ENCODE measurements at places on chromosomes 2 and 18.

- no peak for DNase-seq
Measured at GRCh38 chr2:144595686-144596072, 75.8 kb upstream of the ZEB2 start.

GRCh38 chr18:61860302-61860701 is 32.5 kb downstream of the RNF152 start:
- DNase-seq: no peak

DNA sequence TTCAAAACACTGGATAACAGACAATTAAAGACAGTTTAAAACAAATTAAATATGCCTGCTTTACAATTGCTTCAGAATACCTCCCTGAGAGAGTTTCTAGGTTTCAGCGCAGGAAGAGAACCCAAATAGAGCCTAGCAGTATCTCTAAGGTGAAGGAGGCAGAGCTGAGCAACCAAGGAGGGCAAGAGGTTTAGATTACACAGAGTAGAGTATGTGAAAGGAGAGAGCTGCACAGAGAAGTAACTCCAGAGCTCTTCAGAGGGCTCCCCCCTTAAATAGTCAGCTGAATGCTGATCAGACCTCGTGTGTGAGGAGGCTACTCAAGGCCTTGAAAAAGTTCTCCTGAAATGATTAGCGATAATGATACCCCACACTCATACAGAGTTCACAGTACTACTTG is 386.5 kb upstream of the TCF4 start:
- no peak for DNase-seq

GRCh38 chr2:123808243-123808642 is 216.8 kb upstream of the CNTNAP5 start:
- DNase-seq: no peak

DNA sequence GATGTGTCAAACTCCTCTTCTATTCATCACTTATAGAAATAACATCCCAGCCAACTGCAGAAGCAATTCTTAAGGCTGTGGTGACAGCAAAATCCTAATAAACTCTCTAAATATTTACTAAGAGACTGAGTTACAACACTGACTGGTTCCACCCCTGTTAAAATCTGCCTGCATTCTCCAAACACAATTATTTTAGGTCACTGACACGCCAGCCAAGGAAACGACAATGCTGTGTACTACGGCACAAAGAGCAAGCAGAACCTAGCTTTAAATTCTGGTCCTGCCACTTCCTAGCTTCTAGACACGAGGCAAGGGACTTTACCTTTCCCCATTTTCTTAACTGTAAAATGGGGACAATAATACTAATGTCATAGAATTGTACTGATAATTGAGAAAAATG is 4.1 kb downstream of the CYRIA start:
- no peak for DNase-seq

- no peak for DNase-seq
Measured at GRCh38 chr2:110812726-110813645, 80.6 kb downstream of the ACOXL start.

DNA sequence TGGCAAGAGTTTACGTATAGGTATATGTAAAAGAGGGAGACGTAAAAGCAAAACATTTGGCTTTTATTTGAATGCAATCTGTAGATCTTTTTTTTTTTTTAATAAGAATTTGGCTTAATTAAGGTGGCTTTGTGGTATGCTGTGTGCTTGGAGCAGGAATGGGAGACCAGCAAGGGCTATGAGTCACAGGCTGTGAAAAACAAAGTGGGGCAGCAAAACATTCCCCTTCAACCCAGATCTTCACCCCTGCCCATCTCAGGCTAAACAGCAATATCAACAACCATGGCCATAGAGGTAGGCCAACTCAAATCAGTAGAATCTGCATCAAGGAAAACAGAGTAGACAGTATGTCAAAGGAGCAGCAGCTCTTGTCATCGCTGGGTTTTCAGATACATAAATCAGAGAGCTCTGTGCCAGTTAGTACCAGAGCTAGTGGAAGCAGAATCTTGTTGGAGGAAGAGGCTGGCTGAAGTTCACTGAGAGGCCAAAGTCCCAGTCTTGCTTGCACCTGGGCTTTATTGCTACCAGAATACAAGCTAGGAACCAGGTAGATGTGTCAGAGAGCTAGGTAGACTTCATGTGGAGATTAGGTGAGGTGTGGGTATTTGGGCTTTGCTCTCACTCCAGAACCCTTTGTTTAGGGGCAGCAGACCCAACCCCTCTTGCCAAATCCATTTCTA is 191.5 kb upstream of the FANCL start:
- no peak for DNase-seq

DNA sequence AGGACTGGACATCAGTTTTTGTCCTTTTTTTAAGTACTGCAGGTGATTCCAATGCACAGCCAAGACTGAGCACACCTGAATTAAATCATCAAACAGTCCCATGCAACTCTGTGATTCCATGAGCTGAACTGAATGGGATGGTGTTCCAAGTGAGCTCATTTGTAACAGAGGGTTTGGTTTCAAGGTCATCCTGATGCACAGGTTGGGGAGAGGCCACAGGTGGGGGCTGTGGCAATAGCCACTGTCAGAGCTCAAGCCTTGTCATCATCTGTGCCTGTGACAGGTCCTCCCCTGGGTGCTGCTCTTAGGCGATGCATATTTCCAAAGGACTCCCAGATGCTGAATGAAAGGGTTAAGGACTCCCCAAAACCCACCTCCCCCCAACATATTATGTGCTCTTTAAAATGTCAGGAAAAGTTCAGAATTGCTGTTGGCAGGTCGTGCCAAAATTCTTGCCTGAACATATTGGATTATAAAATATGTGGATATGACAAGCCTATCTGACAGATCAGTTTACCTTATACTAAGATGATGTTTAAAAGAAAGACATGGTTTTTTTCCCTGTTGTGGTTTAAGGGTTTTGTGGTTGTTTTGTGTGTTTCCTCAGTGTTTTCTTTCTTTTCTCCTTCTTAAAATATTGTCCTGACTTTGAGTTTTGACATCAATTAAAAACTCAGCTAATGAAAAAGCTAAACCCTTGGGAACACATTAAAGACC is 263.5 kb upstream of the SIX2 start:
- DNase-seq: no peak

DNA sequence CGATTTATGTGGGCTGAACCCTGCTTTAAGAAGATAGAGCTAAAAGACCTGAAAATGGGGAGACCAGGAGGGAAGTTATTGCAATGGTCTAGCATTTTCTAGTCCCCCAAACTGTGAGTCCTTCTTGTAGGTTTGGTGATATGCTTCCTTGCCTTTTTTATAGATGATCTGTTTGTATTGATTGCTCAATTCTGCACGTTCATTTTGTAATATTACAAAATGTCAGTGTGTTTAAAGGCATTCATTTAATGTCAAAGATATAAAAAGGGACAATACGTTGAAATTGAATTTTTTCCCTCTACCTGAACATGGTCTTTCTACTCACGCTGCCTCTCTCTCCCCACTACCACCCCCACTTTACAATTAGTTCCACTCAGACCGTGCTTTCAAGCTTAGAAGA is 5.6 kb upstream of the FIGN start:
- DNase-seq: no peak

- DNase-seq: peak; percentile 66
Measured at GRCh38 chr18:36015629-36016028, 43.1 kb downstream of the RMP24 start.

GRCh38 chr2:8872821-8873432 is 35.5 kb upstream of the KIDINS220 start:
- peak; percentile 17 for DNase-seq

DNA sequence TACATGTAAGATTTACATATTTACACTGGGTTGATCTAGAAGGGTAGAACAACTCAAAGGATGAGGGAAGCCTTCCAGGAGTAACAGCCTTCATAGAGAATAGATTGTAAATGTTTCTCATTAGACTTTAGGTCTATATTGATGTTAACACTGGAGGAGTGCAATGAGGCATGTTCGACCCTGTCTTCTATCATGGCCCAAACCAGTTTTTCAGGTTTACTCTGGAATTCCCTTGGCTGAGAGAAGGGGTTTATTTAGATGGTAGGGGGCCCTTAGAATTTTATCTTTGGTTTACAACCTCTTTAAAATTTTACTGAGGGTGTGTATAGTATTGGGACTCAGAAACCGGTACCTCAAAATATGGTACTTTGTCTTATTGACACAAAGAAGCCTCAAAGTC is 634.9 kb upstream of the PIK3C3 start:
- no peak for DNase-seq

- DNase-seq: no peak
Measured at GRCh38 chr18:23384778-23385736, 68.0 kb upstream of the RIOK3 start.

GRCh38 chr2:37880551-37880950 is 44.5 kb upstream of the RMDN2 start:
- no peak for DNase-seq

DNA sequence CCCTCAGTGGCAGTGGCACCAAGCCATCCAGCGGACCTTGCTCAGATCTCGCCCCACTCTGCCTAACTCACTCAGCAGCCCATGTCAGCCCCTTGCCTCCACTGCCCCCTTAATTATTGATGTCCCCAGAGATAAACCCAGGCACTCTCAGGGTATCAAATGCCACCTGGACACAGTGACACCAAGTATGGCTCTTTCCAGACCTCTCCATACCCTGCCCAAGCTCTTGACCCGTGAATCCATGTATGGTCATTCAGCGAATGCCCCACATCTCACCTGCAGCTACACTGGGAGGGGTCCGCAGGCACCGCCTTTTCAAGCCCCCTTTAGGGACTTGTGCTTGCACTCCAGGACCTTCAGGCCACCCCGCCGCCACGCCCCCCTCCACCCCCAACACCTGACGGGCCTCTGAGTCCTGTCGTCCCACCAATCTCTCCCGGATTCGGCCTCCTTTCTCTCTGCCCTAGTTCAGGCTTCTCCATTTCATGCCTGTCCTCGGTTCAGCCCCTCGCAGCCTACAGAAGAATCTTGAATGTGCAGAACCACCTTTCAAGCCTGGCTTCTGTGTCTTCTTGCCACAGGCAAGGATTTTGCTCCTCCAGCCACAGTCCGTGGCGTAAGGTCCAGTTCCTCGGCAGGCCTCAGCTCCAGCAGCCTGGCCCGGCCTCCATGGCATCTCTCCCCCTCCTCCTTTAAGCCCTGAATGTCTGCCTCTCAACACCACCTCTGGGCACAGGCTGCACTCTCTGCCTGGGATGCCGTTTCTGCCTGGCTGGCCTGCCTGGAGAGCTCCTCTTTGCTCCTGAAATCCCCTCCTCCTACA is 54.1 kb upstream of the ODC1 start:
- DNase-seq: no peak

- DNase-seq: no peak
Measured at GRCh38 chr2:8774371-8774770, 63.0 kb downstream of the KIDINS220 start.

DNA sequence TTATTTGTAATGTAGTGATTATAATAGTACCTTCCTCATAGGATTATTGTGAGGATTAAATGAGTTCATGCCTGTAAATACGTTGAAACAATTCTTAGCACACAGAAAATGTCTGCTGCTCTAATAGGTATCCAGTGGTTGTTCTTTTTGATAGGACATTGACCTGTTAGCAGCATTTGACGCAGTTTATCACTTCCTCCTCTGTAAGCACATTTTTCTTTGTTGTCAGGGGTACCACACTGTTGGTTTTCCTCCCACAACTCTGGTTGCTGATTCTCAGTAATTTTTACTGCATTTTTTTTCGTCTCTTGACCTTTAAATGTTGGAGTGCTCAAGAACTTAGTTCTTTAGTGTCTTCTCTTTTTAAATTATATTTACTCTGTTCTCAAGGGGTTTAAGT is 15.4 kb downstream of the PPM1B start:
- DNase-seq: no peak

DNA sequence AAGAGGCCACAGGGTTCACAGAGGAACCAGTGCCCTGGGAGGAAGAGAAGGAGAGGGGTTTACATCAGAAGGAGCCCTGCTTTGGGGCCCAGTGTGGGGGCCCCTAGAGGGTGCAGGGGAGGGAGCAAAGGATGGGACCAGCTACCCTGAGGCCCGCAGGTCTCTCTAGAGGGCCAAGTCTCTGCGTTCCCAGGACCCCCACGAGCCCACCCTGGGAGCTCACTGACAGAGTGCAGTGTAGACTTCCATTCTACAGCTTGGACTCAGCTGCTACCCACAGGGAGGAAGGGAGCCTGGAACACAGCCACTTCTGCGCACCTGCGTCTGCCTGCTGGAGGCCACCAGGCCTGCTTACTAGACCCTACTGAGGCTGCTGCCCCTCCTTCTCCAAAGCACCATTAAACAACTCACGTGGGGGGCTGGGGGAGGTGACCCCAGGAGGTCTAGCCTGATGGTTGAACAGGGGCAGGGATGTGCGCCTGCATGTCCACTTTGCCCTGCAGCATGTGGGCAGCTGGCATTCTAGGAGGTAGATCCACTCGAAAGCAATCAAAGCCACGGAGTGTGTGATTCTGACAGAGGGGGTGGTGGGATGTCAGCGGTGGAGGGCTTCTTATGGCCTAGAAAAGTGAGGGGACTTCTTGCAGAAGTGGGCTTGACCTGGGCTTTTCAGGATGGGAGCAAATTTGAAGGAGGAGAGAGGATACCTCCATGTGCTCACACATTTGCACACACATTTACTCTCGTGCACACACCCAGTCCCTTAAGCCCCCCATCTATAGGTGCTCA is 90.2 kb downstream of the ZFP36L2 start:
- no peak for DNase-seq

GRCh38 chr2:20072436-20073158 is 21.2 kb upstream of the LAPTM4A start:
- DNase-seq: no peak

- no peak for DNase-seq
Measured at GRCh38 chr2:55776479-55776878, 82.8 kb upstream of the PNPT1 start.

GRCh38 chr18:48536516-48536915 is 2.3 kb upstream of the CTIF start:
- no peak for DNase-seq

DNA sequence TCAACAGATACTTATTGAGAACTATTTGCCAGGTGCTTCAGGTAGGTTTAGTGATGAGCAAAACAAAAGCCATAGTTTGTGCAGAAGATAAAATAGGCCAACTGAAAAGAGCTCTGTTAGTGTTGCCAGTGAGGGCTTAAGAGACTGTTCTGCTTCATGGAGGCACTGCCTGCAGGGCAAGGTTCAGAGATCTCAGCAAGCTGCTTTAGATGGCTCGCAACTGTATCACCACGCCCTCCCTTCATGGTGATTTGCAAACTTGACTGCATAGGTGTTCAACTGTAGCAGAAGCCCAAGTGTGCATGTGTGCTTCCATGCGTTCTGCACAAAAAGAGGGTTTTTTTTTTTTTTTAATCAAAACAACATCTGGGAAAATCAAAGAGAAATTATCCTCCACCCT is 84.5 kb downstream of the RAPH1 start:
- DNase-seq: no peak

GRCh38 chr2:52429171-52429570 is 1338.4 kb upstream of the CHAC2 start:
- DNase-seq: no peak
